ENCODE measurements at places on chromosomes 1 and 21.

DNA sequence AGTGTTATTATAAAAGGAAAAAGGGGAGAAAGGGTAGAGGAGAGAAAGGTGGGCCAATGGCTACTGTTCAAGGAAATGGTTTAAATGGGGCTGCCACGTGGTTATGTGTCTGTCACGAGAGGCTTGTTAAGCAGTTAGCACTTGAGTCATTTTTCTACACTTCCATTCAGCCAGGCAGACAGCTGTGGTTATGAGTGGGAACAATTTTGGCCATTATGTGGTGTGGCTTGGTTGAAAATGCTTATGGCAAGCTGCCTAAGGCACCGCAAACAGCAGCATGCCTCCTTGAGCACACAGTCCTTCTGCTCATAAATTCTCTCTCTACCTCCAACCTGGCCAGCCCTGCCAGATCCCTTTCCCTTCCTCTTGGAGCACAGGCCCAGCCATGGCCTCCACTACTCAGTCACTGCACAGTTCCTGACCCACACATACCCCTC, 3.2 kb upstream of the SRM start:
- DNase-seq, result no peak

GRCh38 chr1:20496241-20496661, 10.2 kb upstream of the CAMK2N1 start:
- no peak for DNase-seq

- no peak for DNase-seq
Measured at GRCh38 chr1:48916130-48917069, 139.7 kb upstream of the BEND5 start.

DNA sequence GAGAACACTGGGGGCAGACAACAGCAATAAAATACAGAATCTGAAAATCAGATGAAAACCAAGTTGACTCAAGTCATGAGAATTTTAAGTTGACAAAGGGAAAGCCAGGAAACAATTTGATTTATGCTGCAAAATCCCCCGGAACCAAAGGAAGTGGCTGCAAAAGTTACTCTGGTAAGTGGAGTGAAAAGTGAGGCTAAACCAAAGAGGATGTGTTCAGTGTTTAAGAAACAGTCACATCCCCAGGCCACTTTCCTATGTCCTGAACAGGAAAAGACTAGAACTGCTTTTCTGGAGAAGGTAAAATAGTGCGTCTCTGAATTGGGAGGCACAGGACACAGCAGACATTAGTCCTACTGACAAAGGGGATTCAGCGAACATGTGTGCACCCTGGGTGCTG, 5.9 kb downstream of the TARBP1 start:
- DNase-seq, result no peak

DNA sequence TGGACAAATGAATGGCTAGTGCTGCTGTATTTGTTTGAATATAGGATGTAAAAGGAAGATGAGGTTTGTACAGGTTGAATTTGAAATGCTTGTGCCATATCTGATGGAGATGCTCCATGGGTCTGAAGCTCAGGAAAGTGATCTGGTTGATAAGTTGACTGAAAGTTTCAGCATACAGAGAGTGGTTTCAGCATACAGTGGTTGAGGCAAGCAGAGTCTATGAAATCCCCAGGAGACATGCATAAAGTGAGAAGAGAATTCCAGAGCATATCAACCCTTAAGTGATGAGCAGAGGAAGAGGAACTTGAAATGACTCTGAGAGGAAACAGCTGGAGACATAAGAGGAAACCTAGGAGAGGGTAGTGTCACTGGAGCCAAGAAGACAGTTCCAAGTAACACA, 21.7 kb downstream of the TCHHL1 start:
- DNase-seq, result no peak

Measured in urinary bladder (tissue), 4 donors.